NCI-H510A treated with DMSO at 0.1 percent for 48 hours (cell line): ENCODE measurements at places on chromosomes 3 and 15.

DNA sequence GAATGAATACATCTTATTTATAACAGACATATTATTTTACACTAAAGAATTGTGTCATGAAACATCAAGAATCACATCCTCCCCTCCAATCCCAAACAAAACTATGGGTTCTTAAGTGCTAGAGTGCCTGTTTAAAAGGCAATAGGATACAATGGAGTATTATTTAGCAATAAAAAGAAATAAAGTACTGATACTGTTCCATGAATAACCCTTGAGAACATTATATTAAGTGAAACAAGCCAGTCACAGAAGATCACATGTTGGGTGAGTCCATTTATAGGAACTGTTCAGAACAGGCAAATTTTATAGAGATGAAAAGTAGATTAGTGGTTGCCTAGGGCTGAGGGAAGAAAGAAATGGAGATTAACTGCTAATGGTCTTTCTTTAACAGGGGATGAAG lies 86.5 kb downstream of the ANKRD28 start:
- DNase-seq = no peak

- DNase-seq = no peak
Observed at GRCh38 chr3:157317895-157318294, 118.8 kb upstream of the PTX3 start.

- no peak for DNase-seq
Observed at GRCh38 chr3:13389378-13389777, 30.7 kb downstream of the NUP210 start.

GRCh38 chr3:71395470-71395869 lies 188.1 kb downstream of the FOXP1 start:
- DNase-seq = no peak

DNA sequence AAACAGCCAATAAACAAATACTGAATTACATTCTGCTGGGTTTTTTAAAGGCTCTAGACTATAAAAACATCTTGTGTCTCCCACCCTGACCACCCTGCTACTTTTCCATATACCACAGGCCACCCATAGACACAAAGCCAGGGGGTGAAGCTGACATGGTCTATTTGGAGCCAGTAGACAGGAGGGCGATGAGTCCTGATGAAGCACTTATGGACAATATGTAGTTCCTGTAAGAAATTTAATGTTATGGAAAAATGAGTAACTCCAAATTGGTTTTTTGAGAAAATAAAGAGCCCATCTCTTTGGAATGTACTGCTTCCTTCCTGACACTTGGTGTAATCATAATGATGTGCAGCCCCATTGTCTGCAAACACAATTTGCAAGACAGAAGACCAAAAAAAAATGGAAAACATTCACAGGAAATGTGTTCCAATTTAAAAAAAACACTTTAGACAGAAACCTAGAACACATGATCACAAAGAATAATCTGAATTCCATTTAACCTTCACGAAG lies 11.8 kb downstream of the SSR3 start:
- DNase-seq = no peak

DNA sequence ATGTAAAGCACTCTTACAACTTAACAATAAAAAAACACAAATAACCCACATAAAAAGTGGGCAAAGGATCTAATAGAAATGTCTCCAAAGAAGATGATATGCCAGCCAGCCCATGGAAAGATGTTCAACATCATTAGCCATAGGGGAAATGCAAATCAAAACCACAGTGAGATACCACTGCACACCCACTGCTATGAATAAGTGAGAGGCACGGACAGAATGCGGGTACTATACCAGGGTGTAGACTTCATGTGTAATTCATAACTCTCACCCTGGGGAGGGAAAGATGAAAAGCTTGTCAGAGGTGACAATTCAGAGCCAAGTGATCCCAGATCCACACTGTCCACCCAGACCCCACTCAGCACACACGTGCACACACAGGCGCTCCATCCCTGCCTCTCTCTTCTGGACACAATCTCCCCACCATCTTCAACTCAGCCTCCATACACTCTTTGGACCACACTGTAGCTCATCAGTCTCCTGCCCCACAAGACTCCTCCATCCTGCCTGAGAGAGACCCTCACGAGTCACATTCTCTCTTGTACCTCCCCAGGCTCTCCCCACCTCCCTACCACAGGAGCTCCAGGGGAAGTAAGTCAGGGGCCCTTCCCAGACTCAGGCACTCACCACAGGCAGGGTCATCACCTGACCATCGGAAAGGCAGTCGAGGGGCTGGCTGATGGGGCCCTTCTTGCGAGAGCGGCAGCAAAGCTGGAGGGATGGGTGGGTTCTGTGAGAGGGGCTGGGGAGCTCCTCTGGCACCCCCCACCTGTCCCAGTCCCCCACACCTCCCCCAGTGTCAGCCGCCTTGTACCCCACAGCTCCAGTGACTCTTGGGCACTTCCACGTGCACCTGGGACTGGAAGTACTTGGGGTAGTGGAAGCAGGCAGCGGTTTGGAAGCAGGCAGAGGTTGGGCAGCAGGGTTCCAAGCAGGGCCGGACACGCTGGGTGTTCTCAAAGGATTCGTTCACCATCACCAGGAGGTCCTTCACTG lies 21.3 kb downstream of the PLA2G4E start:
- no peak for DNase-seq
